ENCODE measurements at places on chromosomes 1 and 21.
A peak's percentile ranks its signal among the peaks of the same experiment; 100 is the strongest.

DNA sequence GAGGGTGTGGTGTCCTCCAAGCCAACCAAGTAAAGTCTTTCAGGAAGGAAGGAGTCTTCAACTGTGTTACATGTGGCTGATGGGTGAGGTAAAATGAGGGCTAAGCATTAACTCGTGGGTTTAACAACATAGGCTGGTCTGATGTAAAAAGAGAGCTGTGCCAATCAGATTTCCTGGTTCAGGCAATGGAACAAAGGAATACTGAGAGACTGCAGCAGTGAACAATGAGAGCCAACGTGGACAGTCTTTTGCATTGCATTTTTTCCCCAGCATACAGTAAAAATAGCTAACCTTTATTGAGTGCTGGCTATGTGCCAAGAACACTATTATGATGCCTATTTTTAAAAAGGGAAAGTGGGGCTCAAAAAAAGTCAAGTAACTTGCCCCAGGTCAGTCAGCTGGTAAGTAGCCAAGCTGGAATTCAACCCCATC, 31.1 kb downstream of the DLGAP3 start:
- DNase-seq: no peak

GRCh38 chr1:58041621-58042020, 504.9 kb downstream of the OMA1 start:
- no peak for DNase-seq

- DNase-seq: no peak
Observed at GRCh38 chr21:36783612-36784374, 84.9 kb downstream of the SIM2 start.

- no peak for DNase-seq
Observed at GRCh38 chr1:10889650-10890353, 93.4 kb upstream of the CASZ1 start.

DNA sequence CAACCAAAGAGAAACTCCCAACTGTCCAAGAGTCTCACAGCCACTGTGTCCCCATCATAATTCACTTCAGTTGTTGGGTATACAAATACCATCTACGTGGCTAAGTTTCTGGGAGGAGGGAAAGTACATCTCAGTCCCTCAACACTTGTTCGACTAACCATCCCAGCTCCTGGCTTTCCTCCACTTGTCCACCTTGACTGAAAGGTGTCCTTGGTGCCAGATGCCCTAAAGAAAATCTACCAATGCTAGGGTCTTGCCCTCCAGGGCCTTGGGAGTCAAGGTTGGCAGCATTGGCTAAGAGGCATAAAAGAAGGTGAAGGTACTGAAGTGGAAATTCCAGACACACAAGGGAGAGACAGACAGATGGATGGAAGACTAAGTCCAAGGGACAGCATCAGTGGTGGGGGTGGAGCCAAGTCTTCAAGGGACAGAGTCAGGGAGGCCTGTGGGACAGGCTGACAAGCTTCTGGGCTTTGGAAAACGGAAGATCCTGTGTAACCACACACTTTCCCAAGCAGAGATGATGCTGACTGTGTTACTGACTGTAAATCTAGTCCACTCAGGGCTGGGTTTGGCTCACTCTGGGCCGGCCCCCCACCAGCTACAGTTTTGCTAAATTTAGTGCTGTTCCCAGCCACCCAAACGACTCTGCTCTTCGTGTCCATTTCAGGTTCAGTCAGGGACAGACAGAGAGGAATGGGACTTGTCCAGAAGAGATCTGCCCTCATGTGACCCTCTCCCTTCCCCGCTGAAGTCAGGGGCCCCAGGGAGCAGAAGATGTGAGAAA, 60.1 kb downstream of the CD34 start:
- DNase-seq: no peak

DNA sequence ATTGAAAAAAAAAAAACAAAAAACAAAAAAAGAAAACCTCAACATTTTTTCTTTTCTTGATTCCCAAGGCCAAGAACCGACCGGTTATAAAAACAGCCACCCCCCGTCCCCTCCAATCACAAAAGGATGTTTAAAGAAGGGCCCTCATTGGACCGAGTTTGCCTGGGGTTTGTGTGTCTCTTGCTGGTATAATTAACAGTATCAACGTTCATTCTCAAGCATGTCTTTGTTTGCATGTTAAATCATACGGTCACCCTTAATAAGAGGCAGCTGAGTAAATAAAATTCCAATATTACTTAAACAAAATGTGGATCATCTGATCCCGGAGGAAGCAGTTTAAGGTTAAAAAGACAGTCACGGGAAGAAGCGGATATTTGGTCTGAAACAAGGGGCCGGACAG, 201.1 kb downstream of the PRDM2 start:
- no peak for DNase-seq

- no peak for DNase-seq
Observed at GRCh38 chr1:91572044-91572443, 71.4 kb downstream of the CDC7 start.

GRCh38 chr1:233512538-233512937, 101.4 kb upstream of the KCNK1 start:
- DNase-seq: no peak

DNA sequence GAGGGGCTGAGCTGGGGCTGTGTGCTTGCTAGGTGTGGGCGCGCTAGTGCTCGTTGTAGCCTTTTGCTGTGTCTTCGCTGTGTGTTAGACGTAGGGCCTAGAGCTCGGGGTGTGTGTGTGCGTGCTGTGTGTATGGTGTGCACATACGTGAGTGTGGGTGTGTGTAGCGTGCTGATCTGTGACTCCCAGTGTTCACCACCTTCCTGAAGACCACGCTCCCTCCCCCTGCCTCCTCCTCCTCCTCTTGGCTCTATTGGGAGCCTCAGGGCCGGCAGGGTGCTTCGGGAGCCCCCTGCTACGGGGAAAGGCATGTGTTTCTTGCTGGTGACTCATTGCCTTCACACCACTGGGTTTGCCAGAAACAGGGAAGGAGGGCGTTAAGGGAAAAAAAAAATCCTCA, 9.4 kb upstream of the KCNC4 start:
- no peak for DNase-seq

GRCh38 chr1:47179988-47180563, 9.8 kb downstream of the PDZK1IP1 start:
- DNase-seq: no peak

GRCh38 chr1:197393105-197393504, 125.1 kb downstream of the CRB1 start:
- no peak for DNase-seq

DNA sequence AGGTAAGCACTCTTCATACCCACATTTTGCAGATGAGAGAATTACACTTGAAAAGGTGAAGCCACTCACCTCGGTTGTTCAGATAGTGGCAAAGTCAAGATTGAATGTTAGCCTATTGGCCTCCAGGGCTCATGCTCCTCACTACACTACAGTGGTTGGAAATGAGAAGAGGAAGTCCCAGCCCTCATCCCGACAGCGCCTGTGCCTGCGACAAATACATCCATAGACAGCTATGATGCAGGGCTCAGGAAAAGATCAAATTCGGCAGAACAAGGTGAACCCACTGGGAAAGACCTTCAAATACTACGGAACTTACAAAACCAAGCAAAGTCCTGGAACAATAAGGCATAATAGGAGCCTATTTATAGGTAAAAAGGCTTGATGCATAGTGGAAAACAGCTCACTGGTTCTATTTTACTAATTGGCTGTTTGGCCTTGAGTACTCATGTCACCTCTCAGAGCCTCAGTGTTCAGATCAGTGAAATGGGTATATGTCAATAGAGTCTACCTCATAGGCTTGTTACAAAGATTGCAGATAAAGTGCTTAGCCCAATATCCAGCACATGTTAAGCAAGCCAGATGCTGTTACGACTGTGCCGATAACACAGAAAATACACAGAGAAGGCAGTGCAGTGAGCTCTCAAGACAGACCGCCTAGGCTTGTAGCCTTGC, 3.5 kb downstream of the SPOCD1 start:
- no peak for DNase-seq

DNA sequence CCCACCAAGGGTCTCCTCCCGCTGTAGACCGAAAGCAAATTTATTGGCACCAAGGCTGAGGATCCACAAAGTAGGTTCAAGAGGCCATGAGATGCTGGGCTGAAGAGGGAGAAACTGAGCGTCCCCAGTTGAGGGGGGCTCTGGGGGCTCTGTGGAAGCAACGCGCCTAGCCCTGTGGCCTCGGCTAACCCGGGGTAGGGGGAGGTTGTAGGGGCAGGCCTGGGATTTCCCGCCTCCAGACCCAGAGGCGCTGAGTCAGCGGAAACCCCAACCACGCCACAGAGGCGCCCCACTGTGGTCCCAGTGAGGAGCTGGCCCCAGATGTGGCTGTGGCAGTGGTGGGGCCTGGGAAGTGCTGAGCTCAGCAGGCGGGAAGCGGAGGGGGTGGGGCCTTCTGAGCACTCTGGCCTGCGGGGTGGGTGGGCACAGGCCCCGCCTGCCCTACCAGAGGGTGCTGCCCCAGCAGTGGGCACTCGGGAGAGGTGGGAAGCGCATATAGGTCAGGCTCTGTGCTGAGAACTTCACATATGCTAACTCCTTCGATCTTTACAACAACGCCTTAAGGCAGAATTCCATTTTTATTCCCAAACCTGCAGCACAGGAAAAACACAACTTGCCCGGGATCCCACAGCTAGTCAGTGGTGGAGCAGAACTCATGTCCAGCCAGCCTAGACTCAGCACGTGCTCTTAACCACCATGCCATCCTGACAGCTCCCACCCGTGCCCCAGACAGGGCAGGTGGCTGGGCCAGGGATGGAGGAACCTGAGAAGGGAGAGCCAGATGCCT, 1.5 kb upstream of the COL16A1 start:
- peak; percentile 94 for DNase-seq

DNA sequence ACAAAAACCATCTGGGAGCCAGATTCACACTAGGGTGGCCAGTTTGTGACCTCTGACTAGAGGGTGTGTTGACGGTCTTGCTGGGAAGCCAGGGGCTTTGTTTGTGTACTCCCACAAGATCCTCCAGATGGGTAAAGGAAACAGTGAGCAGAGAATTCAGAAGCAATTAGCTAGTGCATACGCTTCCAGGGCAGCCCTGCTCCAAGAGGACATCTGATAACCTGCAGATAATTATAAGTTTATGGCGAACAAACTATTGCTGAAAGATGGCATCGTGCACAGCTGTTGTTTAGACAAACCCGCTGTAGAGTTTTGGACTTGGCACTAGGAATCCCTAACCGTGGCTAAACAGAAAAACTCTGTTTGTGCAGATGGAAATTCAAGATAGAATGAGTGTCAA, 326.4 kb downstream of the TGFB2 start:
- no peak for DNase-seq

DNA sequence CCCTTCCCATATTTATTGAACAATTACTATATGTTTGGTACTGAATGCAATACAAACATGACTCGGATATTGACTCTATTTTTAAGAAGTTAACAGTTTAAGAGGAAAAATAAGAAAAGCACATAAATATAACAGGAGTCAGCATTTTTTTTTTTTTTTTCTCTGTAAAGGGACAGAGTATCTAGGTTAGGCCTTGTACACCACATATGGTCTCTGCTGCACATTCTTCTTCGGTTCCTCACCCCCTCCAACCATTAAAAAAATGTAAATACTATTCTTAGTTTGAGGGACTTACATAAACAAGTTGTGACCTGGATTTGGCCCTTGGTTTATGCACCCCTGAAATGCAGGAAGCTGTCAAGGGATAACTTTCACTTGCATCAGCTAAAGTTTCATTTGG, 40.4 kb downstream of the PHC2 start:
- DNase-seq: no peak

- DNase-seq: no peak
Observed at GRCh38 chr1:184479435-184480167, 92.8 kb downstream of the C1orf21 start.

GRCh38 chr1:91757763-91758460, 128.0 kb downstream of the TGFBR3 start:
- no peak for DNase-seq

DNA sequence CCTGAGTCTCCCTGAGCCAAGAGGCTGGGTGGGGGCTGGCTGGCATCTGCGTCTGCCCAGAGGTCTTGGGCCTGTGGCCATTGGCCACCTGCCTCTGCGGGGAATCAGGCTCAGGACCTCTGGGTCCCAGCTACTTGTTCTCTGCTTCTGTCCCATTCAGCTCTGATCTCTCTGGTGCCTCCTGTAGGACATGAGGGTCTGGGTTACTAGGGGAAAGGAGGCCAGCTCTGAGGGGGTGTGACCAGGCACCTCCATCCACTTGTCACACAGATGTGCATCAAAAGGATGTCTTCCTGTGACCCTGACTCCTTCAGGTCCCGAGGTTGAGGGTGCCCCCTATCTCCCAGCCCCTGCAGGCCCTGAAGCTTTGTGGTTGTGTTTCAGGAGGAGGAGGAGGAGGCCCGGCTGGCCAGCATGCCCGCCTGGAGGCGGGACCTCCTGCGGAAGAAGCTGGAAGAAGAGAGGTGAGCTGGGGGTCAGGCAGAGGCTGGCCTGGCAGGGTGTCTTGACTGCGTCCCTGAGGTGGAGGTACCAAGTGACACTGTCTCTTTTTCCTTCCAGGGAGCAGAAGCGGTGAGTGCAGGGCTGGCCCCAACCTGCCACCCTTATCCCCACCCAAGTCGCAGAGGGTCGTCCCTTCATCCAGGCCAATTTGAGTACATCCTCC, 9.0 kb downstream of the TNFRSF25 start:
- no peak for DNase-seq

DNA sequence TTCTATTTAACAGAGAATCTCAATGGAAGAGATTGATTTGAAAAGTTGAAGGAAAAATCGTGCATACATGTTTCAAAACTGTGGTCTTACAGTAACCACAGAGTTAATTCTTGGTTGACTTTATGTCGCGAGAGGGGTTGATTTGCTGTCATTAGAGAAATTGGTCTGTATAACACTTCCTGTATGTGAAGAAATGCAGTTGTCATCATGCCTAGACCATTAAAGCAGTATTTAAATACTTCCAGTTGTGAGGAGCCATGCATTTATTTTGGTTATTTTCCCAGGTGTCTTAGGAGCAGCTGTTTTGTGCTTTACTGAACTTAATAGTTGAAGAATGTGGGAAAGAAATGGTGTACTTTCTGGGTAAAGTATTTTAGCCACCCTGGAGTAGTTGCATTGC, 76.2 kb downstream of the NFIA start:
- no peak for DNase-seq

DNA sequence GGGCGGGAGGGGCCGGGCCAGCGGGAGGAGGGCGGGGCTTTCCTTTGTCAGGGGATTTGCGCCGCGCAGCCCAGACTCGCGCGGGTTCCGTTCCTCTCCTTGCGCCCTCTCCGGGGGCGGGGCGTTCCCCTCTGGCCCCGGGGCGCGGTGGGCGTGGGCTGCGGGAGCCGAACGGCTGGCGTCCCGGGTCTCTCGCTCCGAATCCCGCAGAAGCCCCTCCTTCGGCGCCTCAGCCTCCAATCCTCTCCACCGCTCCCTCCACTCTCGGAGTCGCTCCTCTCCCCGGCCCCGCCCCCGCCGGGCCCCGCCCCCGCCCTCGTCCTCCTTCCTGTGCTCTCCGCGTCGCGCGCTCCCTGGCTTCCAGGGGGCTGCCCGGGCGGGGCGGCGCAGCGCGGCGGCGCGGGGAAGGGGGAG, 82.8 kb upstream of the BMP8A start:
- DNase-seq: peak; percentile 99

DNA sequence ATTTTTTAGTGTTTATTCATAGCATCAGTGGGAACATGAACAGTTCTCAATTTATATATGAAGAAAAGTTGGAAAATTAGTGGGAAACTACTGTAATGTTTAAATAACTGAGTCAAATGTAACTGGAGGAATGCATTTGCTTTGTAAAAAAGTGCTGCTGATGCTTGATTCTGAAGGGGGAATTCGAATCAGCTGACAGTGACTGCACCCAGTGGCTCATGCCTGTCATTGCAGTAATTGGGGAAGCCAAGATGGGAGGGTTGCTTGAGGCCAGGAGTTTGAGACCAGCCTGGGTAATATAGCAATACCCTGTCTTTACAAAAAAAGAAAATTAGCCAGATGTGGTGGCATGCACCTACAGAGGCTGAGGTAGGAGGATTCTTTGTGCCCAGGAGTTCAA, 398.4 kb downstream of the ZP4 start:
- no peak for DNase-seq

Measured in K562 (cell line).